ENCODE measurements at places on chromosomes 1 and 21.

DNA sequence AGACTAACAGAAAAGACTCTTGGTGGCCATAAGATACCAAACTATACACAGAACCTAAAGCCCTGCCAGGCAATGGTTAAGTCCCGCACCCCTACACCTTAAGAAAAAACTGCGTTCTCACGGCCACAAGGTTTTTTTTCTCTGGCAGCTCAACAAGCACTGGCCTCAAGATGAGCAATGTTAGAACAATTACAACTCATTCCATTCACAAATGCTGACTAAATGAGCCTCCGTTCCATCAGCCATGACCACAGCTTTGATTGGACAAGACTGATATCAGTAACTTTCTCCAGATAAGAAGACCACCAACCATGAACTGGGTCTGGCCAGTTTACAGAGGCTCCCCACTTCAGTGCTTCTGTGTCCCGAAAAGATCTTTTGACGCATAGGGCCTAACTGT lies 31.9 kb downstream of the SEC16B start:
- DNase-seq = no peak

DNA sequence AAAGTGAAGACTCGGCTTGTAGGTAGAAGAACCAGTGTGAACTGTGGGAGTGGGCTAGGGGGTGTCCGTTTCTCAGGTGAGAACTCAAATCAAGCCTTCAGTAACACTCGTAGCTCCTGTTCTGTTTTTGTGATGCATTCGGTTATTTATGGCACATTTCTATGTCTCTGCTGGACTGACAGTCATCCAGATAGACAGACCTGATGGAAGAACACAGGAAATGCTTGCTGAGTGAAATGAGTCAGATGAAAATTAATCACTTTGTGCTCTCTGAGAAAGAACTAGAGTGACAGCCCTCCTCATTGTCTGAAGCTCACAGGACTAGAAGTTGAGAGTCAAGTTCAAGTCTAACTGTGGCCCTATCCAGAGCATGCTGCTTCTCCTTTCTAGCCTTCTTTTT lies 360.1 kb upstream of the PLXNA2 start:
- DNase-seq = peak; percentile 66

- DNase-seq = no peak
Measured at GRCh38 chr1:247324923-247325322, 6.7 kb downstream of the ZNF496 start.

DNA sequence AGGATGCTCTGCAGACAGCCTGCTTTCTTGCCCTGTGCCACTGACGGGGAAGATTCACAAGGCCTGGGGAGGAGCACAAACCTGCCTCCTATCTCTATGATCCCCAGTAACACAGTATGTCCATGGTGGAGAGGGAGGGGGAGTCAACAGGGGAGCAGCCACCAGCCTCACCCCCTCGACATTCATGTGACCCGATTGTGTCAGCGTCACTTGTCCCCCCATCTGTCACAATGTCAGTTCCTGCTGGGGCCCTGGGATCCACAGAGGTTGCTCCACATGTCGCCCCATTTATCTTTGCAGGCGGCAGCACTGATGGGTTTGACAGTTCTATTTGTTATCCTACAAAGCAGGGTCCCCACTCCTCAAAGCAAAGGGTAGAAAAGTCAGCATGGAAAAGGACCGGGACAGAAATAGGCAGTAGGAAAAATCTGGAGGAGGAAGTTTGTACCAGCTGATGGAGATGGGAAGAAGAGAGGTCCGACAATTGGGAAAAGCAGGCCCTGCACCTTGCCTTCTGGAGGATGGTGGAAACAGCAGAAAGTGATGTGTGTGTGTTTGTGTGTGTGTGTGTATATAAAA lies 130.9 kb downstream of the SEC16B start:
- DNase-seq = no peak

GRCh38 chr1:200866521-200866920 lies 6.3 kb upstream of the GPR25 start:
- DNase-seq = peak; percentile 98

DNA sequence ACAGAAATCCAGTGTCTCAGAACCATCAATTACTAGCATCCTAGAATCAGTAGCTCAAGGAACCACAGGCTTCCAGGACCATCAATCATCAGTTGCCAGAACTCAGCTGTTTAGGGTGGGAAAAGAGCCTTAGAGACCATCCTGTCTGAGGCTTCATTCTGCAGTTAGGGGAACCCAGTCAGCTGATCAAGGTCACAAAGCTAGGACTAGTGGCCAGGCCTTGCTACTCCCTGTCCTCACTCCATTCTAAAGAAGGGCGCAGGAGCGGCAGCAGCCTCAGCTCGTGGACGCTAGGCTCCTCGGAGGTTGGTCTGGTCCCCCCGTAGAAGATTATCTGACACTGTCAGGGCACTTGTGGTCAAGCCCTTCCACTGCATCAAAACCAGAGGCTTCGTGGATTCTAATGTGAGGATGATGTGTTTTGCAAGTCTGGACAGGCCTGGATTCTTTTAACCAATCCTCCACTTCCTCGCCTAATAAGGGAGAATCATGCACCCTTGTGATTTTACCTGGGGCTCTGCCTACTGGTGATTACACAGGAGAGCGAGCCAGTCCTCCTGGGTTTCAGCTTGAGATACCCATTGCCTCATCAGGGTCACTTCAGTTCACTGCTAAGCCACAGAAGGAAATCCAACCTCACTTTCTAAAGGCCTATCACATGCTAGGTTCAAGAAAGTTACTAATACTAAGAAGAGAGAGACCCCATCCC lies 41.7 kb upstream of the IFFO2 start:
- DNase-seq = no peak

GRCh38 chr1:52203935-52204625 lies 62.2 kb downstream of the ZFYVE9 start:
- DNase-seq = no peak

DNA sequence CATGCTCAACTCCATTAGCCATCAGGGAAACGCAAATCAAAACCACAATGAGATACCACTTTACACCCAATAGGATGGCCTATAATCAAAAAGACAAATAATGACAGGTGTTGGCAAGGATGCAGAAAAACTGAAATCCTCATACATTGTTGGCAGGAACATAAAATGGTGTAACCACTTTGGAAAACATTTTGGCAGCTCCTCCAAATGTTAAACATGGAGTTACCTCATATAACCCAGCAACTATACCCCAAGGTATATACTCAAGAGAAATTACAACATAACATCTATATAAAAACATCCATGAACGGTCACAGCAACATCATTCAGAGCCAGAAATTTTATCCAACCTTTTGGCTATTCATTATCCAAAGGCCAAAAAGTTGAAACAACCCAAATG lies 11.6 kb downstream of the EIF4G3 start:
- DNase-seq = no peak

DNA sequence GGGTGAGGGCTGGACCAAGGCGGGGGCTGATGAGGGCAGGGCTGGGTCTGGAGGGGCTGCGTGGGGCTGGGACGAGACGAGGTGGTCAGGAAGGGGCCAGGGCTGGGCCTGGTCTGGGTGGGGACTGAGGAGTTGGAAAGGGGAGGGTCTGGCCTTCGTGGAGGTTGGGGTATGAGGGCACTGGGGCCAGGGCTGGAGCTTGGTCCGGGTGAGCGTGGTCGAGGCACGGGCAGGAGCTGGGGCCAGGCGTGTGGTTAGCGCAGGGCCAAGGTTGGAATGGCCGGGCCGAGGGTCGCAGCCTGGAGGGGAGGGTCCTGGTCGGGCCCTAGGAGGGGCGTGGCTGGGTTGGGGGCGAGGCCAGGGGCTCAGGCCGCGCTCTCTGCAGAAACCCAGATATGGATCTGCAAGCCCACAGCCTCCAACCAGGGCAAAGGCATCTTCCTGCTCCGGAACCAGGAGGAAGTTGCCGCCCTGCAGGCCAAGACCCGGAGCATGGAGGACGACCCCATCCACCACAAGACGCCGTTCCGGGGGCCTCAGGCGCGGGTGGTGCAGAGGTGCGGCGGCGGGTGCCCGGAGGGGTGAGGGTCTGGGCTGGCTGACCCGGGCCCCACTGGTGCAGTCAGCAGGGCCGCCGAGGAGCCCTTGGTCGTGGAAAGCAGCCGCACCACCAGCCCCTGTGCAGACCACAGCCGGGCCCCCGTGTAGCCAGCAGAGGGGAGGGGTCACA lies 9.0 kb downstream of the TTLL10 start:
- DNase-seq = no peak

DNA sequence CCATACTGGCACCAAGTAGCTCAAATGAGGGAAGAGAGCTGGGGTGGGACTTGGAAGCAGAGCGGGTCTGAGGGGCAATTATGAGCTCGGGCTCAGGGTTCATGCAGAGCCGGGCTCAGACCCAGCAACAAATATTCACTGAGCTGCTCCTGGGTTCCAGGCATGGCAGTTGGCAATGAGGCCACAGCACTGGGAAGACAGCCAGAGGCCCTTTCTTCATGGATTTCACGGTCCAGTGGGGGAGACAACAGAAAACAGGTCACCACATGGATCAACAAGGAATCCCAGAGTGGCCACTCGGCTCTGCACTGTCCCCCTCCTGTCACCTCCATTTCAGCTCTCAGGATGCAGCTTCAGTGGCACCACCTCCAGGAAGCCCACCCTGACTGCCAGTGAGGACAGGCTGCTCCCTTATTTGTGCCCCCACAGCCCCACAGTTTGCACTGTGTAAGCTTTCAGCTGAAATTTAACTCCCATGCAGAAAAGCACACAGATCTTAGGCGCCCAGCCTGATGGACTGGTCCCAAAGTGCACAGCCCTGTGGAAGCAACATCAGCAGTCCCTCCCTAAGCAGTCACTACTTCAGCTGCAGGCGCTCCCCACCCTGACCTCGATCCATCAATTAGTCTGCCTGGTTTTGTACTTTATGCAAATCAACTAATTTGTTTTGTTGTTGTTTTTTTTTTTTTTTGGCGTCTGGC lies 22.4 kb downstream of the ARHGEF19 start:
- DNase-seq = no peak

DNA sequence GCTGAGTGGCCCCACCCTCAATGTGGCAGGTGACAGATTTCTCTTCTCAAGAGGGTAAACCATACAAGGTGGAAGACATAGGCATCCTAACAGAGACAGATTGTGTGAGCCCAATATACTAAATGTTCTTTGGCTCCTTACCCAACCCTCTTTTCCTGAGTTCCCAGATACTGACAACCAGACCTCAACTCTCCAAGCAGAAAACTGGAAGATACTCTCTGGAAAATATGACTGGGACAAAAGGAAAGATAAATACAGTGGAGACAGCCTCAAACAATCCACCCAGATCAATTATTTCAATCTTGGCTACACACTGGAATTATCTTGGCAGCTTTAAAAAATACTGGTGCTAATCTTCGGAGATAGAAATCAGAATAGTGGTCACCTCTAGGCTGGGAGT lies 6.5 kb downstream of the EVI5 start:
- no peak for DNase-seq

DNA sequence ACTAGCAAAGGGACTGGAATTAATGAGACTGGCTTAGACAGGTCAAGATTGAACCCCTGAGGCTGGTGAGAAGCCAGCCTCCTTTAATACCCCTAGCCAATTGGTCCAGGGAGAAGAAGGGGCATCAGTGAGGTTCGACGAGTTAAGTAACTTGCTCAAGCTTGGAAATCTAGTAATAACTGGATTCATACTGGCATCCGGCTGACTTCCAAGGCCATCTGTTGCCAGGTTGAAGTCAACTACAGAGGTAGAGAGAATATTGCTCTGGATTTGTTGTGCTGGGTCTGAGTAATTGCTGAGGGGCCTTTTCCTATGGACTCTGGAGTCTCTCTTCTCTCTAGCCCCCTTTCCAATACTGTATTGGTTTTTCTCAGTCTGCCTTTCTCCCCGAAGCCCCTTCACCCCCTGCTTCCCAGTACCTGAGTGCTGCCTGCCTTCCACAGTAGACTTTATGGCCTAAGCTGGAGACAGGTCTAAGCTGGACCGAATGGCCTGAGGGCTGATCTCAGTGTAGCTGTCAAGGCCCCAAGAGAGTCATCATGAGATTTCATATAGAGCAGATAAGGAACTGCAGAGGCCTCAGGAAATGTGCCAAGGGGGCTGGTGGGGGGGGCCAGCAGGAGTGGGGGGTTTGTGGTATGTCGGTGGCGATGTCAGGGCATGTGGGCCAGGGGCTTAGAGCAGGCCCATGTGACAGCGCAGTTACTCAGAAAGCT lies 42.4 kb upstream of the IL19 start:
- DNase-seq = no peak

DNA sequence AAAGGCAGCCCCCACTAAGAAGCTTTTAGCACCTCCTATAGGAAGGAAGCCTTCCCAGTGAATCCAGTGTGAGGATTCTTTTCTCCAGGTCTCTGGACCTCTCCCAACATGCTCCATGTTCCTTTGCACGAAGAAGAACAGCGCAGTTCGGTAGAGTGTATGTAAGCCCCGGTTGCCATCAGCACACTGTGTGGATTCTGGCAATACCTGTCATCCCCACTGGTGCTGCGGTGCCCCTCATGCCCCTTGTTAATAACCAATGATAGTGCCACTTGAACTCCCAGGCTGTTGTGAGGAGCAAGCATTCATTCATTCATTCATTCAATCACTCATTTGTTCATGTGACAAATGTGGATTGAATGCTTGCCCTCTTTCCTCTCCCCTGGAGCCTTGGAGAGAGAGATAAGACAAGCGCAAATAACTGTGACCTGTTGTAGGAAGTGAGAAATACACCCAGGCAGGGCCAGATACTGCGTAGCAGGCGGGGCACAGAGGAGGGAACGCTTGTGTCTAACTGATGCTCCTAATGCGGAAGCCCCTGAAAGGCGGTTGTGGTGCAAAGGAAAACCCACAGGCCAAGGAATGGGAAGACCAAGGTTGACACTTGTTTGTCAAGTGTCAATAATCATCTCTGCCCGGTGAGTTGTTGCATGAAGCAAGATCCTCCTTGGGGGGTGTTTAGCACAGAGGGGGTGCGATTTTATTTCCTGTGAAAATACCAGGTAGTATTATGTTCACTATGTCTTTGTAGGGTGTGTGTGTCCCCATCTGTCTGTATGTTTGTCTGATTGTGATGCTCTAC lies 9.8 kb downstream of the LGR6 start:
- no peak for DNase-seq

DNA sequence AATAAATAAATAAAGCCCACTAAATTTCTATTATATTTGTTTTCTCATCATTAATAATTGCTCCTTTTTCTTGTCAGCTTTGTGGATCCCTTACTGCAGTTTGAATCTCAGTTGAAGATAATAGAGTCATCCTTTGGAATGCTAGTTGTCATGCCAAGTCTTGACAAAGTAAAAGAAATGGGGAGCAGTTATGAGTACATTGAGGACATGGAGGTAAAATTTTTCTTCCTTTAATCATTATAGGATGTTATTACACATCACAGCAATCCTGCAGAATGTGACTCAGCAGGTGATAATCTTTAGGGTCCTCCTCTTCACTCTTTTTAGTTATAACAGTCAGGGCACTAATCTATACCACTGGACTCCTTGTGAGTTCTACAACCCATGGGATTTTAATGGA lies 24.1 kb downstream of the MROH9 start:
- DNase-seq = no peak

GRCh38 chr1:11518791-11519628 lies 40.1 kb downstream of the DISP3 start:
- DNase-seq = no peak

GRCh38 chr21:45453308-45453950 lies 48.5 kb downstream of the COL18A1 start:
- DNase-seq = no peak

DNA sequence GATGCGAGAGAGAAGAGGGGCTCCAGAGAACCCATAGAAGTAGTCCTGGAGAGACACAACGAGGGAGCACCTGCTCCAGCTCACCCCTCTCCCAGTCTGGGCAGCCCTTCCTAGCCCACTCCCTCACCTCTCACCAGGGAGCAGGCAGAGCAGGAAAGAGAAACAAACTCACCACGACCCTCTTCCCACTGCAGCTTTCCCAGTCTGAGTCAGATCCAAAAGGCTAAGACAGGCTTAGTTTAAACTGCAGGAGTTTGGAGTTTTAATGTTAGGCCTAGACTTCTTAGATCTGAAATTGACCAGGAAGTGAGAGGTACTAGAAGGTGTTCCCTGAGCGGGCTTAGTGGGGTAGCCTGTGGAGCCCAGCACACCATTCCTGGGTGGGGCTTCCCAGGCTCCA lies 29.6 kb downstream of the SLC1A7 start:
- DNase-seq = no peak

All from GM12878 (cell line).